HL-60 (cell line): ENCODE measurements at places on chromosomes 1 and 21.
A peak's percentile ranks its signal among the peaks of the same experiment; 100 is the strongest.

GRCh38 chr1:212649020-212649419, 40.5 kb downstream of the ATF3 start:
- no peak for DNase-seq

GRCh38 chr21:14850394-14850793, 214.4 kb downstream of the NRIP1 start:
- DNase-seq: no peak

DNA sequence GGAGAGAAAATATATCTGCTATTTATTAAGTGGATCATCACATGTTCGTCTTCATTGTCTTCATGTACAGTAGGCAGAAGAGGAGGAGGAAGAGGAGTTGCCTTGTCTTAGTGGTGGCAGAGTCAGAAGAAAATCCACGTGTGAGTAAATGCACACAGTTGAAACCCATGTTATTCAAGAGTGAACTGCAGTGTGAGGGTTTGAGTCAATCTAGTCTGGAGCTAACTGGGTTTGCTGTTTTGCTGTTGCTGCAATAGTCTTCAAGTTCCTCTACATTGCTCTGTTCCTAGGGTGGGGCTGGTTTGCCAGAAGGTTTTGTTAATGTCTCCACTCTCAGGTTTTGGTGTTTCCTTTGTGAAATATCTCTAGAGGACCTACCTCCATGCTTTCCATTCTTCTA, 3.1 kb upstream of the CD1A start:
- DNase-seq: peak; percentile 46

DNA sequence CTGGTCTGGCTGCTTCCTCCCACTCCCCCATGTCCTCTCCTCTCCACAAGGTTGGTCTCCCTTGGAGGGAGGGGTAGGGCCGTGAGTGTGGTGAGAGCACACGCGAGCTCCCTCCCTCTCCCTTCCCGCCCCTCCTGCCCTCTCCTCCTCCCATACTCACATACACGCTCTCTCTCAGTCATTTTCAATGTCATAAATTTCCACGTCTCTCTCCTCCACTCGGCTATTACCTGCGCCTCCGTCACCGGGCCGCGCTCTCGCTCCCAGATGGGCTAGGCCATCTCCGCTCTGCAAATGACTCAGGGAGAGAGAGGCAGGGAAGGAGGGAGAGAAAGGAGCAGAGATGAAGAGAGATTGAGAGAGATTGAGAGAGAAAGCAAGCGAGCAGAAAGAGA, 36.7 kb upstream of the DMBX1 start:
- DNase-seq: no peak

- peak; percentile 41 for DNase-seq
Measured at GRCh38 chr1:234528074-234528865, 49.3 kb upstream of the TARBP1 start.

- no peak for DNase-seq
Measured at GRCh38 chr1:226593541-226593940, 45.0 kb downstream of the STUM start.

GRCh38 chr1:201990427-201990826, 8.0 kb downstream of the RNPEP start:
- DNase-seq: no peak

DNA sequence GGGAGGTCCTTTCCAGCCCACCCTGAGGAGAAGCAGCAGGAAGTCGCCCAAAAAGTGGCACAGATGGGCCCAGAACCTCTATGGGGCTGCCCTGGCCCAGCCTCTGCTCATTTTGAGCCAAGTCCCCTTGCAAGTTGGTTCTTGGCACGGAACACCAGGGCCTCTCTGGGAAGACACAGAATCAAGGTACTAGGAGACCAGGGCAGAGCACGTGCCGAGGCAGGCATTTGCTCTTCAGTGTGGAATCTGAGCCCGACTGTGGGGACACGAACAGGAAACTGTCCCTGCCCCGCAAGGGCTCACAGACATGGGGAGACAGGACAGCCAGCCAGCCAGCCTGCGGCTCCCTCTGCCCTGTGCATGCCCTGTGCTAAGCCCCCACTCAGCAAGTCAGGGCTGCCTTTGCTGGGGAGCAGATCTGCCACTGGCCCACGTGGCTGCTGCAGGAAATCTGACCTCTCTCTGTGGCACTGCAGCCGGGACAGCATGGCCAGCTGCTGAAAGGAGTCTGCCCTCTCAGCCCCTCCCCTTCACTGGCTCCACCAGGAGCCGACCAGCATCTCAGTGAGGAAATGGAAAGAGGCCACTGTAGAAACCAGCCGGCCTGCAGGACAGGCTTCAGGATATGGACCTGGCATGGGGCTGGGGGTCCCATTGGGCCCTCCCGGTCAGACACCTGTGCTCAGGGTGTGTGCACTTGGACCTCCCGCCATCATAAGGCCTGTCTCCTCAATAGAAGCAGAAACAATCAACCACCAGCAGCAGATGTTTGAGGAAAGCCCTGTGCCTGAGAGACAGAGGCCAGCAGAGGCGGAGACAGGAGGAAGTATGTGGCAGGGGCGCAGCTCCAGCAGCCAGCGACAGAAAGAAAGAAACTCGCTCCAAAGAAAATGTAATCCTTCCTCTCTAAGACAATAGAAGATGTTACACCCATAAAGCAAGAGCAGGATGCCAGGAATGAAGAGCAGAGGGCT, 3.7 kb downstream of the ARHGEF16 start:
- DNase-seq: no peak

DNA sequence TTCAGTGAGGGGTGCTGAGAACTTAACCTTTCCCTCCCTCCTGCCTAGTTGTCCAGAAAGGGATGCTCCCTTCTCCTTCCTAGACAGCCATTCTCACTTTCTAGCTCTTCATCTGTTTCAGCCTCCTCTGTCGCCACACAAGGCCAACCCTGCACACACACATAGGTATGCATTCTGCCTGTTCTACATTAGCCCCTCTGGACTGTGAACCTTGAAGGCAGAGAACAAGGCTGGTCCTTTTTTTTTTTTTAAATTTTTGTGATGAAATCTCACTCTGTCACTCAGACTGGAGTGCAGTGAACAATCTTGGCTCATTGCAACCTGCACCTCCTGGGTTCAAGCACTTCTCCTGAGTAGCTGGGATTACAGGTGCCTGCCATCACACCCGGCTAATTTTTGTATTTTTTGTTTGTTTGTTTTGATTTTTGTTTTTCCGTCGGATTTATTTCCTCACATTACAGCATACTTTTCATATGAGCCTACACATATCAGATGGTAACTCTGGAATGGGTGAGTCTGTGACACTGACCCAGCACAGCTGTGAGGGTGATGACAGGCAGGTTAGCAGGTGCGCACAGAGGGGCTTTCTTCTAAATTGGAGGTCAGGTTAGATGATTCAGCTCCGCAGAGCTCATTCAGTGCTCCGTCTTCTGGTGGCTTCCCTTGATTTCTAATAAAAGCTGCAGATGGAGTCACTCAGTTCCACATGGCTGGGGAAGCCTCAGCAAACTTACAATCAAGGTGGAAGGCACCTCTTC, 4.9 kb upstream of the AKR1A1 start:
- no peak for DNase-seq

DNA sequence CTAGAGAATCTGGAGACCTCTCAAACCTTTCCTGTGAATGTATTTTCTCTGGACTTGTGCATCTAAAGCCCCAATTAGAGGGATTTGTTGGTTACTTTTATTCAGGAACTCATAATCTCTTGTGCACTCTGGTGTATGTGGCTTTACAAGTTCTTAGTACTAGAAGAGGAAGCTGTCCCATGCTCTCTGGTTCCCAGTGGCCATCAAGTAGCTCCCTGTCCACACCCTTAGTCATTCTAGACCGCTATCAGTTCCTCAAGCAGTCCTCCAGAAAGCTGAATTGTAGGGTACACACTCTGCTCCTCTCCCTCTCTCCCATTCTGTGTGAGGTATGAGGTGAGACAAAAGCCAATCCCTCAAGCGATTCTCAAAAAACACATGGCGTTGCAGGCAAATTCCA, 470.3 kb downstream of the PTPRC start:
- no peak for DNase-seq

GRCh38 chr1:119964673-119965363, 68.5 kb upstream of the ADAM30 start:
- DNase-seq: no peak

DNA sequence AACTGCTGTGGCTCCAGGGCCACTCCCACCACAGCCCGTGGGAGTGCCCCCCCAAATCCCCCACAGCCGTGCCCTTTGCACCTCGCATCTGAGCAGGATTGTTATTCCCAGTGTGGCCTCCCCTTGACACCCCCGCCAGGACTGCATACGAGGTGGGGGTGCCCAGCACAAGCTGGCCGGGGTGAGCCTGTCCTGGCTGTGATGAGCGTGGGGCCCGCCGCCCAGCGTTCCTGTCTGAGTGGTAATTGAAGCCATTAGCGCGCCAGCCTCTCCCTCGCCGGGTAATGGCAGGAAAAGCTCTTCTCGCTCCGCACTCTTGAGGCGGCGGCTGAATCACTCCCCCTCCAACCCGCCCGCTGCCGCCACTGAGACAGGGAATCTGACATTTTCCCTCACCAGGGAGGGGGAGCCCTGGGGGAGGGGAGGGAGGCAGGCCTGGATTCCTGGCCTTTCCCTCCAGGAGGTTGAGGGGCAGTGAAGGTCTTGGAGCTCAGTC, 27.7 kb downstream of the PTPRF start:
- DNase-seq: no peak

DNA sequence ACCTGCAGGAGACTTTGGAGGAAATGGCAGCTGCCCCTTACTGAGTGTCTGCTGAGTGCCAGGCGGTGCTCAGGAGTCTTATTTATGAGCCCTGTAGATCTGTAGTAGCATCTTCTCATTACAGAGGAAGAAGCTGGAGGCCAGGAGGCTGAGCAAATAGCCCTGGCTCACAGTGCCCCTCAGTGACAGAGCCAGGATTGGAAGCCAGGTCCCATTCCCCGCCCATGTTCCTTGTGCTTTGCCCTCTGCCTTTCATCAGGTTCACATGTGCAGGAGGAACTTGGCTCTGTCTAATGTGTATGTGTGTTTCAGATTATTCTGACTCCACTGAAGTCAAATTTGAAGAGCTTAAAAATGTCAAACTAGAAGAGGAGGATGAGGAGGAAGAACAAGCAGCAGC, 21.2 kb downstream of the KDM4A start:
- no peak for DNase-seq
